Cardiac muscle cell (in vitro differentiated cells and primary cell): ENCODE measurements at places on chromosomes 7 and 10. TPM values are rescaled to one million over a fixed set of nuclear protein-coding genes. Genes with fewer than 3 reads are reported as not detected.
A peak's percentile ranks its signal among the peaks of the same experiment; 100 is the strongest.

Gene ZNF25
- 1.1 and 2.8 TPM in 2 replicates for polyA plus RNA-seq

DNA sequence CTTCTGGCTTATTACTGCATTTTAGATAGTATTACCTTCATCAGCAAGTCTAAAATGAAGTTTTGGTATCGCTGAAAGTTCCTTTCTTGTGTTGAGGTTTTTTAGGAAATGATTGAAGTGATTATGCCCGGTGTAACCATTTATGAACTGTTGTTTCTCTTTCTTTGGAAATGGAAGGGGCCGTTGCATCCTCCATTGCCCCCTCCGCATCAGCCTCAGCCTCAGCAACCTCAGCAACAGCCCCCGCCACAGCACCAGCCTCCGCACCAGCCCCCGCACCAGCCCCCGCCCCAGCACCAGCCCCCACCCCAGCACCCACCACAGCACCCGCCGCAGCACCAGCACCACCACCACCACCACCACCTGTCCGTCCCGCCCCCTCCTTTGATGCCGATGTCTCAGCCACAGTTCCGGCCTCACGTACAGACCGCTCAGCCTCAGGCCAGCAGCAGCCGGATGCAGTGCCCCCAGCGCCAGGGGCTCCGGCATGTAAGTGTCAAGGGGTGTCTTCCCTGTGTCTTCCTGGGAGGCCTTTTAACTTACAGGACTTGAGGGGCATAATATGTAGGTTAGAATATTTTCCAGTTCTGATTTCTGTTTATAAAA is 72.6 kb downstream of the SHH start:
- no peak for DNase-seq
- H3K27me3 ChIP-seq, result no peaks in the 10 kb centered on the region
- no peak overlapping the region for H3K27ac ChIP-seq
- H3K4me3 ChIP-seq, result no peak overlapping the region
- H3K4me1 ChIP-seq, result no peaks in the 10 kb centered on the region

DNA sequence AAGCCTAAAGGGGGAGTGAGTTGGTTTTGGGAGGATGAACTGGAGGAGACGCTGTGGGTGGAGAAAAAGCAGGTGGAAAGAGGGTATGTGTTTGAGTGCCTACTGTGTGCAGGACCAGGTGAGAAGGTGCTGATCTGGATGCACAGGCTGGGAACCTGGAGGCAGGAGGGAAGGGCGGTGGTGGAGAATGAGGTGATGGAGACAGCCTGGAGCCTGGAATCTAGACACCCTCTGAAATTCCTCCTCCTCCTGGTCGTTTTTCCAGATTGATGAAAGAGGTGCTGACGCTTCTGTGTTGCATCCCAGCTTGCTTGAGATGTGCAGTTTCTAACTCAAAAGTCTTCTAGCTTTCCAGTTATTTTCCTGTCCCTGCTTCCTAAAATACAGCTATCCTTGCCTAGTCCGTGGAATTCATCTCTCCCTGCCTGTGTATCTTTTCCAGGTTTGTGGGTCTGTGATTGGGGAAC is 67.5 kb downstream of the LRMDA start:
- no peaks in the 10 kb centered on the region for H3K27me3 ChIP-seq
- H3K36me3 ChIP-seq, result no peaks in the 10 kb centered on the region
- no peak for DNase-seq

Gene SVOPL
- 4.5 and 10.3 TPM in 2 replicates for polyA plus RNA-seq

DNA sequence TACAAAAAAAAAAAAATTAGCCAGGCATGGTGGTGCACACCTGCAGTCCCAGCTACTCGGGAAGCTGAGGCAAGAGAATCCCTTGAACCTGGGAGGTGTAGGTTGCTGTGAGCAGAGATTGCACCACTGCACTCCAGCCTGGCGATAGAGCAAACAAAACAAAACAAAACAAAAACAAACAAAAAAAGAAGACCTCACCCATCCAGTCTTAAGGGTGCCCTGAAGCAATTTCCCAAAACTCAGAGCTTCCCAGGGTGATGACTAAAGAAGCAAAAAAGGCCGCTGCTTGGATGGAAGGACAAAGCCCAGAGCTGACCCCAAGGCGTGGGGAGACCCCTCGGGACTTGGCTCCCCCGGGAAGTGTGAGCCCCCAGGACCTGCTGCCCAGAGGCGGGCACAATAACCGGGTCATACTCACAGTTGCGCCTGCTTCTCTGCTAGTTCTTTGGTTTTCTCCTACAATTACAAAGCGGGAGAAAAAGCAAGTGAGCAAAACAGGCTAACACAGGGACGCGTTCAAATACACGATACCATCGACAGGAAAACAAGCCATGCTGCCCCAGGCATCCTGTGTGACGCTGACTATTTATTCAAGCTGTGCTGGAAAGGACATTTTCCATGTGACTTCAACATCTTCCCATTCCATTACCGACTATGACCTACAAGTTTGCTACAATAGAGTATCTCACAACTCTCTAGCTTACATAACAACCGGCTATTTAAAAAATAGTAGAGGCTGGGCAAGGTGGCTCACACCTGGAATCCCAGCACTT is 29.9 kb downstream of the PAPOLB start:
- no peak overlapping the region for H3K27ac ChIP-seq
- no peak for DNase-seq

Gene MYOZ1
- 11.7 and 17.0 TPM in 2 replicates for polyA plus RNA-seq

DNA sequence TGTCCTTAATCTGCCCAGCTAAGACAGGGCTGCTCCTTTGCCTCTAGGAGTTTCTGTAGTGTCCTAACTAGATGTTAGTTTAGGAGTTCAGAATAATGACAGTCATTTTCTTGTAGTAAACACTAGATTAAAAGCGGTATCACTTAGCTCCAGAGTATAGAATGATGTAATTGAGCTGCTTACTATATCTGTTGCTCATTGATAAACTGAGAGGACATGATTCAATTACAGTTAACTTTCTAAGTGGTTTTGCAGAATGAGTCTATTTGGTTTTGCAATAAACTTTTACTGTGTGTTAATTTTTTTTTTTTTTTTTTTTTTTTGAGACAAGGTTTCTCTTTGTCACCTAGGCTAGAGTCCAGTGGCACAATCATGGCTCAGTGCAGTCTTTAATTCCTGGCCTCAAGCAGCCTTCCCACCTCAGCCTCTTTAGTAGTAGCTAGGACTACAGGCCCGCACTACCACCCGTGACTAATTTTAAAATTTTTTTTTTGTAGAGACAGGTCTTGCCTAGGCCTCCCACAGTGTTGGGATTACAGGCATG is 1.8 kb downstream of the STMP1 start:
- peak; percentile 33 for DNase-seq
- no peaks in the 10 kb centered on the region for H3K27me3 ChIP-seq
- no peaks in the 10 kb centered on the region for H3K36me3 ChIP-seq
- H3K27ac ChIP-seq, result peak overlapping the region; percentile 49
- no peak overlapping the region for H3K4me3 ChIP-seq

DNA sequence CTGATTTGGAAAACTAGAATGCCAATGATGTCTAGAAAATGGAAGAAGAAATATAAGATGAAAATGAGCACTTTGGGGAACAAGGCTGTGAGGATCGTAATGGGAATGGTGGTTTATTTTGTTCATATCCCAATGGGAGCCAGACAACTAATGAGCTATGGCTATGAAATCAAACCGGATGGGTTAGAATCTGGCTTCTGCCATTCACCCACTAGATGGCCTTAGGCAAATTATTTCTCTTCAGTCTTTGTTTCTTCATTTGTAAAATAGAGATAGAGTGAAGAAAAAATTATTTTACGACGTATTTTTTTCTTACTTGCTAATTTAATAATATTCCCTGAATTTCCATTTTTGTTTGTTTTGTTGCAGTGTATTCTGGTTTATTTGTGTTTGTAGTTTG is 572.1 kb upstream of the IGFBP3 start:
- no peaks in the 10 kb centered on the region for H3K4me1 ChIP-seq
- no peak overlapping the region for H3K27ac ChIP-seq
- DNase-seq, result no peak
- no peak overlapping the region for H3K4me3 ChIP-seq
- H3K36me3 ChIP-seq, result no peaks in the 10 kb centered on the region

GRCh38 chr7:70795948-70796347 is 336.0 kb upstream of the GALNT17 start:
- H3K4me3 ChIP-seq, result no peak overlapping the region
- H3K27ac ChIP-seq, result no peak overlapping the region
- DNase-seq, result no peak
- H3K36me3 ChIP-seq, result peaks cover 18% of the 10 kb centered on the region
- peaks cover 9% of the 10 kb centered on the region for H3K4me1 ChIP-seq
- no peaks in the 10 kb centered on the region for H3K27me3 ChIP-seq

Gene GPAM
- polyA plus RNA-seq, result 4.7 and 9.6 TPM in 2 replicates

Gene CFAP69
- polyA plus RNA-seq, result 2.5 and 3.9 TPM in 2 replicates

Gene SLC26A4
- not detected in 2 replicates for polyA plus RNA-seq

Gene TNS3
- polyA plus RNA-seq, result 2.7 and 3.3 TPM in 2 replicates

DNA sequence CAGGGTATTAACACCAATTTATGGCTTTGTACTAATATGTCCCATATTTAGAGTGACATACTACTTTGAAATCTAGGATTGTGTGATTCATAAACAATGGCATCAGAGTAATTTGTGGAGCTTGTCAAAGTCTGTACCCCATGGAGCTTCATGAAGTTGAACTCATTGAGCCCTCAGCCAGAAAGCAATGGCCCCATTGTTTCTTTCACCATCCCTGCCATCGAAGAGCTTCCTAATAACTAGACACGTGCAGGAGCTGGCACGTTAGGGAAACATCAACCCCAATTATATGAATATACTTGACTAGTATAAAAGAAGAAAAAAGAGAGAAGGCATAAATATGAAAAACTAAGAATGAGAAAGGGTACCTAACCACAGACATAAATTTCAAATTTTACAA is 206.6 kb downstream of the CXCL12 start:
- peaks cover 29% of the 10 kb centered on the region for H3K4me1 ChIP-seq
- no peaks in the 10 kb centered on the region for H3K27me3 ChIP-seq
- H3K4me3 ChIP-seq, result no peak overlapping the region
- DNase-seq, result no peak
- no peaks in the 10 kb centered on the region for H3K36me3 ChIP-seq

DNA sequence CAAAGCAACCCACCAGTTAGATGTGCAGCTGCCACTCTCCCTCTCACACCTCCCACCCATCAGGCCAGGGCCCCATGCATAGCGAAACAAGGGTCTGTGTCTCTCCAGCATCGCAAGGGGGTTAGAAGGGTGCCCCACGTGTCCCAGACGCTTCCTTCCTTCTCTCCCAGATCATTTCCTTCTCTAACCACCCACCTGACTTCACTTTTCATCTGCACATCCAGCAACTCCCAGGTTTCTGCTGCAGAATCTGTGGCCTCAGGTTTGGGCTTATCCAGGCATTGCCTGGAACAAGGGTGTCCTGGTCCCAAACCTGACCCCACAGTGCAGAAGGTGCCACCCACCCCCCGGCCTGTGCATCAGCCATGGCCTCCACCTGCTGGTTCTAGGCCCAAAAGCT is 14.4 kb downstream of the PDIA4 start:
- H3K27me3 ChIP-seq, result no peaks in the 10 kb centered on the region
- no peak for DNase-seq
- no peaks in the 10 kb centered on the region for H3K4me1 ChIP-seq
- peaks cover 73% of the 10 kb centered on the region for H3K36me3 ChIP-seq

DNA sequence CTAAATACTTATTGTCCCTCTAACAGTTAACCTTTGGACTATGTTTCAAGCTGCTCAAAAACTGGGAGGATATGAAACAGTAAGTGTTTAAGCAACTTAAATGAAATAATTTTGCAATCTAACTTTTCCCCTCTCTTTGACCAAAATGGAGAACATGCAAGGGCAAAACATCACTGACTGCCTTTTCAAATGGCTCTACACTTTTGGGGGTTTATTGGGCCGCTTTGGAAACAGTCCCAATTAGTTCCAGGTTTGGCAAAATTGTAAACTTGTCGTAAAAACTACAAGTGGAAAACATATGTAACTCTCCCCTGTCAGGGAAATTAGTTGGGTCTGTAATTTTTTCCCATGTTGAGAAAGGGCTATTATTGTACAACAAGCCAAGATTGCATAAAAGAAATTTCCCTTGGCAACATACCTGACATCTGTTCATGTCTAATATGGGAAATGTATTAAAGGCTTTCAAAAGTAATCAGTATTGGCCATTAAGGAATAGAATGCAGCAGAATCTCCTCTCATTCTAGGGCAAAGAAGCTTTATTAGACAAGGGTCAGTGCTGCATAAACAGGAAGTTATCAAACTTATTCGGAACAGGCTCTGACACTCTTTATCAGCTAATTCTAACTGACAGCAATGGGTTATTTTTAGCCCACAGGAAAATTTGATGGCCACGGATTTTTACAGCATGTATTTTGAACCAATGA is 157.9 kb downstream of the ARID5B start:
- H3K27ac ChIP-seq, result no peak overlapping the region
- H3K27me3 ChIP-seq, result no peaks in the 10 kb centered on the region
- DNase-seq, result no peak
- no peaks in the 10 kb centered on the region for H3K36me3 ChIP-seq

Gene CCDC6
- 11.0 and 14.5 TPM in 2 replicates for polyA plus RNA-seq

Gene ADK
- 57.4 and 73.8 TPM in 2 replicates for polyA plus RNA-seq

- H3K27me3 ChIP-seq, result no peaks in the 10 kb centered on the region
- H3K4me3 ChIP-seq, result no peak overlapping the region
- no peak overlapping the region for H3K27ac ChIP-seq
These were observed 88.4 kb upstream of the LANCL2 start for GRCh38 chr7:55276572-55277295.

GRCh38 chr10:121608469-121609190 is 10.4 kb upstream of the FGFR2 start:
- no peaks in the 10 kb centered on the region for H3K36me3 ChIP-seq
- H3K27ac ChIP-seq, result no peak overlapping the region
- H3K27me3 ChIP-seq, result no peaks in the 10 kb centered on the region
- peak; percentile 59 for DNase-seq

GRCh38 chr10:133311570-133311969 is 2.9 kb downstream of the ZNF511 start:
- peaks cover 22% of the 10 kb centered on the region for H3K36me3 ChIP-seq
- no peaks in the 10 kb centered on the region for H3K27me3 ChIP-seq
- no peak for DNase-seq
- no peak overlapping the region for H3K27ac ChIP-seq
- H3K4me1 ChIP-seq, result peaks cover 5% of the 10 kb centered on the region
- no peak overlapping the region for H3K4me3 ChIP-seq

DNA sequence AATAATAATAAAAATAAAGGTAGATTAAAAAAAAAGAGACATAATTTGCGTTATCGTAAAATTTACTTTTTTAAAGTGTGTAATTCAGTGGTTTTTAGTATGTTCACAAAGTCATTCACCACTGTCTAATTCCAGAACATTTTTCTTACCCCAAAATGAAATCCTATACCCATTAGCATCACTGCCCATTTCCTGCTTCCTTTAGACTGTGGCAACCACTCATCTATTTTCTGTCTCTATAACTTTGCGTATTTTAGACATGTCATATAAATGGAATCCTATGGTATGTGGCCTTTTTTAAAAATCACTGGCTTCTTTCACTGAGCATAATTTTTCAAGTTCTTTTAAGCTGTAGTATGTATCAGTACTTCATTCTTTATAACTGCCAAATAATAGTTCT is 53.6 kb downstream of the KAT6B start:
- H3K36me3 ChIP-seq, result no peaks in the 10 kb centered on the region
- H3K27ac ChIP-seq, result no peak overlapping the region
- H3K4me3 ChIP-seq, result no peak overlapping the region
- no peaks in the 10 kb centered on the region for H3K27me3 ChIP-seq
- no peaks in the 10 kb centered on the region for H3K4me1 ChIP-seq

- no peaks in the 10 kb centered on the region for H3K4me1 ChIP-seq
- no peak overlapping the region for H3K4me3 ChIP-seq
- H3K27me3 ChIP-seq, result no peaks in the 10 kb centered on the region
- no peaks in the 10 kb centered on the region for H3K36me3 ChIP-seq
- no peak for DNase-seq
- H3K27ac ChIP-seq, result no peak overlapping the region
These were observed 45.3 kb upstream of the DNAJB6 start for GRCh38 chr7:157291404-157292080.
